ENCODE measurements at places on chromosomes 4 and X. TPM values are rescaled to one million over a fixed set of nuclear protein-coding genes. Genes with fewer than 3 reads are reported as not detected.

DNA sequence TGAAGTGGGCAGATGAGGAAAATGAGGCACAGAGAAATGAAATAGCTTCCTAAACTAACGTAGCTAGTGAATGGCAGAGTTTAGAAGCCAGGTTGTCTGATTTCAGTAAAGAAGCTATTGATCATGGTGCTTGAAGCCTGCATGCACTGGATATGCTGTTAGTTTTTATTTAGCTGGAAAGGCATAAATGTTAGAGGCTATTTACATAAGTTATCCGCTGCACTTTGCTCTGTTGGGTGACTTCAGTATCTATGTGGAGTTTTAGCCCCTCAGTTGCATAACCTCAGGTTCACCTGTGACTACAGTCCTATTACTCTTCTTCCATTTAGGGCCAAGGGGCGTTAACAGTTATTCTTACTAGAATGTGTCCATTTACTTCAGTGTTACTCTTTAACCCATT is 522.4 kb upstream of the RPS6KA3 start:
- no peak overlapping the region for H3K4me3 ChIP-seq
- no peak for DNase-seq
- H3K4me1 ChIP-seq, result no peaks in the 10 kb centered on the region
- no peaks in the 10 kb centered on the region for H3K36me3 ChIP-seq
- no peak overlapping the region for H3K27ac ChIP-seq

- H3K27me3 ChIP-seq, result no peaks in the 10 kb centered on the region
- H3K36me3 ChIP-seq, result no peaks in the 10 kb centered on the region
- no peaks in the 10 kb centered on the region for H3K4me1 ChIP-seq
- H3K27ac ChIP-seq, result no peak overlapping the region
- H3K4me3 ChIP-seq, result no peak overlapping the region
Measured at GRCh38 chr4:31058656-31059055, 338.5 kb downstream of the PCDH7 start.

GRCh38 chrX:38138157-38138891 is 82.3 kb downstream of the SRPX start:
- H3K36me3 ChIP-seq, result no peaks in the 10 kb centered on the region
- no peaks in the 10 kb centered on the region for H3K27me3 ChIP-seq
- no peak for DNase-seq
- no peak overlapping the region for H3K27ac ChIP-seq
- H3K4me1 ChIP-seq, result no peaks in the 10 kb centered on the region

DNA sequence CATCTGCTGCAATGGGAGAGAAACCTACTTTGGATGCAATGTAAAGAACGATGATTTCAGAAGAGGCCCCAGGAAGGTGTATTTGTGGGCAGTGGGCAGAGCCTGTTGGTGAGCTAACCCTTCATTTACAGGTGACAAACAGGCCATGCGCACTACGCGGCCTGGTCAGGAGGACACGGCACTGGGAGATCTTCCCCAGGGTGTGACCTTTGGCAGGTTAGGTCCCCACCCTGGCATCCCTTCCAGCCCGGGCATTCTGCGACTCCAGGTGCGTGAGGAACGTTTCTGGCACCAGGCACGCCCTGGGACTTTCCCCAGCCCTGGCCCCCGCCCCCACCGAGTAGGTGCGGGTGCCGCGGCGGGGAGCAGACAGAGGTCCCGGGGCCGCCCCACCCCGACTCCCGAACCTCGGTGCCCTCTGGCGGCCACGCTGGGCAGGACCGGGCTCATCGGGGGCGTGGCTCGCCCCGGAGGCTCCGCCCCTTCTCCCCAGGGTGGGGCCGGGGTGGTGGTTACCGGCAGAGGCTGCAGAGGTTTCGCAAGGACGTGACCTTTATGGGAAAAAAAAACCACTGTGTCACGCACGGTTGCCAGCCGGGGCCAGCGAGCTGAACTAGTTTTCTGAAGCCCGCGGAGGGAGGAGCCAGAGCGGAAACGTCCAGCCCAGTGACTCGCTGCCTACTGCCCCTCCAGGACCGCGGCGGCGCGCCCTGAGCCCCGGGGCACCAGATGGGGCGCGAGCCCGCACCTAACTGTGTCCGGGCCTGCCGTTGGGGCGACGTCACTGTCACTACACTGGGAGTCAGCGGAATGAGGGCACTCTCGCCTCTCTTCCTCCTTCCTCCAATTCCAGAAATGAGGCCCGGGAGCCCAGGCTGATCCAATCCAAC is 5.0 kb upstream of the NYX start:
- no peaks in the 10 kb centered on the region for H3K36me3 ChIP-seq
- DNase-seq, result peak; percentile 68
- H3K27me3 ChIP-seq, result no peaks in the 10 kb centered on the region
- no peaks in the 10 kb centered on the region for H3K4me1 ChIP-seq
- H3K4me3 ChIP-seq, result peak overlapping the region; percentile 32

- H3K4me3 ChIP-seq, result no peak overlapping the region
- no peak for DNase-seq
- H3K27ac ChIP-seq, result no peak overlapping the region
- H3K4me1 ChIP-seq, result no peaks in the 10 kb centered on the region
- H3K27me3 ChIP-seq, result no peaks in the 10 kb centered on the region
- H3K36me3 ChIP-seq, result no peaks in the 10 kb centered on the region
Measured at GRCh38 chr4:183773790-183774189, 114.7 kb downstream of the TRAPPC11 start.

Gene CCSER1
- 105 TPM for total RNA-seq

Gene PPP1R2C
- 20.1 TPM for total RNA-seq

Data from testis (tissue), 5 donors.